ENCODE measurements at places on chromosomes 5 and 9.

DNA sequence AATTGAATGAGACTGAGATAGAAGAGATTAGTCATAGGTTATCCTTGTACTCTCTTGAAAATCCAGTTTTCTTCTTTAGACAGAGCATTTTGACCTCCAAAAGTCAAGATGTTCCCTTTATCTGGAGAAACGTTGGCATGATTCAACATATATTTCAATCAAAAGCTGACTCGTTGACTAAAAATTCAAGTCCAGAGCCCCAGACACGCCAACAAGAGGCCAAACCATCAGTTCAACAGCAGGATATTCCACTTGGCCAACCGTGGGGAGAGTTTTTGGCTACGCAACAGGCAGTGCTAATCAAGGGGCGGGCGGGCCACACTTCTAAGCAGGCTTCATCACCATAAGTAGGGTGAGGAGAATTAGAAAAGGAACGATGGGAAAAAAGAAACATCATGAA lies 119.1 kb downstream of the SLIT3 start:
- no peak for DNase-seq

- no peak for DNase-seq
Measured at GRCh38 chr5:88322785-88323184, 54.1 kb upstream of the TMEM161B start.

GRCh38 chr5:131081913-131082488 lies 83.1 kb downstream of the HINT1 start:
- no peak for DNase-seq

GRCh38 chr9:137446851-137447471 lies 5.8 kb upstream of the ENTPD8 start:
- no peak for DNase-seq

DNA sequence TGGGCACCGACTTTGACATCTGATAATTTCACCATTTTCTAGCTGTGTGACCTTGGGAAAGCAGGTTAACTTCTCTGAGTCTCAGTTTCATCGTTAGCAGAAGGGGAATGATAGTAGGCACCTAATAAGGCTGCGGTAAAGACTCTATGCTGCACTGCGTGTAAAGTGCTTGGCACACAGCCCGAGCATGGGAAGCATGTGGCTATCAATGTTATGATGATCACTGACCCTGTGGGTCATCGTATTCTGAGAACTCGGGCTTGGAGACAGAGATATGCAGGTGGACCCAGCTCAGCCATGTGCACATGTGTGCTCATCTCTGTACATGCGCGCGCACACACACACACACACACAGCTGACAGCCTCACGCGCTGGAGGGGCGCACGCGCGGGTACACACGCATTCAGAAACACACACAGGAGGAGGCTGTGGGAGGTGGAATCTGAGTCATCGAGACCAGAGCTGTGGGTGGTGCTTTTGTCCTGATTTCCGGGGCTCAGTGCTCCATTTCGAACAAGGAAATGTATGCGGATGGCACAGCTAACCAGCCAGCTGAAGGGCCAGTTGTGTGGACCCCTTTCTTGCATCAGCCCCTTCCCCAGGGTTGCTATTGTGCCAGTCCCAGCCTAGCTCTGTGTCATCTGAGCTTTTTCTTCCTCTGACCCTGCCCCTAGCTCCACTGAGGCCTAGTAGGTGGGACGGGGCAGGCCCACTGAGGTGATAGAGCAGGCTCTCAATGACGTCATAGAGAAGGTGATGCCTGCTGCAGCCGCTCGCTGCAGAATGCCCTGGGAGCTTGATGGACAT lies 11.1 kb upstream of the ARAP3 start:
- DNase-seq: peak; percentile 85

DNA sequence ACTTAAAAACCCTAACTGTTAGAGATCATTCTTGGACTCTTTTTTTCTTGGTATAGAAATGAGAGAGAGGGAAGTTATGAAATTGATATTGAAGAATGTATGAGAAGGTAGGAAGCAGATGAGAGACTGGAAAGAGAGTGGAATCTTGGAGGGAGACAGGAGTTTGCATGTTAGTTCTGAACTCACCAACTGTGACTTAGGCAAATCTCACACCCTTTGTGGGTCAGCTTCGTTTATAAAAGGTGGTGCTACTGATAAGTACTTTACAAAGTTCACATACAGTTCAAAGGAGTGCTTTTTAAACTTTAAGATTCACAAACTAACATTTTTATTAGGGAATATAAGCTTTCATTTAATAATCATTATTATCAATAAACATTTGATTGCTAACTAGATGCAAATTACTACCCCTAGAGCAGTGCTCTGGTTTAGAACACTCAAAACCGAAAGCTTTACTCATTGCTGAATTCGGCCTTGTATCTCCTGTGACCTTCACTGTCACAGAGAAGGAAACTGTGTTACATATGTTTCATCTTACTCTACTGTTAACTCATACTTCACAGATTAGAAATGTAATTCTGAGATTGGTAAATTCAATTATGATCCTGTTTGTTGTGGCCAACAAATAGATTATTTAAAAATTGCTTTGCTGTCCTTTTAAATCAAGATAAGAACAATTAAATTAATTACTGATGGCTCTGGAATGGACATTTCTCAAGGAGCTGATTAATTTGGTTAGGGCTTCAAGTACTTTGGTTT lies 143.2 kb downstream of the RMI1 start:
- DNase-seq: no peak

GRCh38 chr9:107707428-107707837 lies 217.9 kb upstream of the KLF4 start:
- DNase-seq: no peak

DNA sequence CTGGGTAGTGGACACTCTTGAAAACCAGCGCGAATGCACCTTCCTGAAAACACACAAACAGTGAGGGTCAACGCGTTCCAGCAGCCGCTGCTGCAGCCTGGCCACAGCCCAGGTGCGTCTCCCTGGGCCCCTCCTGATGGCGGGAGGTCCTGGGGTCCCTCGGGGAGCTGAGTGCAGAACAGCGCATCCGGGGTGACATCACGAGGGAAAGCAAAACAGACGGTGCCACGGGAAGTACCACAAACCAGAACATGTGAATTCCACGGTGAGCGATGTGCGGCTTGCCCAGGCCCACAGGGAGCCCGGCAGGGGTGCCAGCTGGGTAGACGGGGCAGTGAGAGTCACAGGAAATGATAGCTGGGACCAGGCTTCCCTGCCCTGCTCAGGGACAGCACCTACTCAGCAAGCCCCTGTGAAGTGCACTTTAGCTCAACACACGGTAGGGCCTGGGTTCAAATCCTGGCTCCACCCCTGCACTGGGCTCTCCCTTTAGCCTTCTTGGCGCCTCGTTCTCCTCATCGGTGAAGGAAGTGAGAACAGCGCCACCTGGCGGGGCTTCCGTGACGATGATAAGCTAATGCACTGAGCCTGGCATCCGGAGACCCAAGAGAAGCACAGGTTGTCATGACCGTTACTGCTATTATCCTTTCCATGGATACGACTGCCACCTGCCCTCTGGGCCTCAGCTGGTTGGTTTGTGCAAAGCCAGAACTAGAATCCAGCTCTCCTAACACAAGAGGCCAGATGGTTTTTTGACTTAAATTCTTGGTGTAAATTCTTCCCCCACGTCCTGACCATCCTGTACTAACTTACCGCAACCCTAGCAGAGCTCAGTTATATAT lies 24.6 kb downstream of the GFPT2 start:
- DNase-seq: peak; percentile 90

DNA sequence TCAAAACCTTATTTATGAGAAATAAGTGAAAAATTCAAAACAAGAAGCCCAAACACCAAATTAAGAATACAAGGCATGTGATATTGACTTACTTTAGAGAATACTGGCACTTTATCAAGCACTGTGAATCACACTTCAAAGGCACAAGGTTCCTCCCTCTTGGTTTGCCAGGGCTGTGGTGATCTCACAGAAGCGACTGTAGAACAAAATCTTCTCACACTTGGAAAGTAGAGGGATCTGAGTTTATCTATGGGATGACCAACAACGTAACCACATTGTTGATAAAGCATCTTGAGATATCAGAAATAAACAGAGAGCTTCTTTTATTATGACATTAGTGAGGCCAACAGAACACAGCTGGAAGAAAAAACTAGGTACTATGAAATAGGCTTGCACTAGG lies 295.9 kb downstream of the NFIB start:
- DNase-seq: no peak

DNA sequence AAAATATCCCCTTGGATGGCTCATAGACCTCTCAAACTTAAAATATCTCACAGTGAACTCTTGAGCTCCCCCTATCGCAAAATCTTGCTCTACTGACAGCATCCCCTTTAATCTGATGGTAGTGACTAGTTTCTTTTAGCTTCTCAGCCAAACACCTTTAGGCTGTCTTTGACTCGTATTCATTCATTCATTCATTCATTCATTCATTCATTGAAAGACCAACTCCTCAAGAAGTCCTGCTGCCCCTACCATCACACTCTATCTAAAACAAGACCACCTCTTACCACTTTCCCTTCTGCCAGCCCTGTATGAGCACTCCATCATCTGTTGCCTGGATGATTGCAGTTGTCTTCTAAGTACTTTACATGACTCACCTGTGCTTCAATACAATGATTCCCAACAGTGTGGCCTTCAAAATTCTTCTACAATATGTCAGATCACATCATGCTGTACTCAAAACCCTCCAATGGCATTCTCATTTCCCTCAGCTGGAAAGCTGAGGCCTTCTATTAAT lies 46.8 kb downstream of the ITGA2 start:
- DNase-seq: no peak

DNA sequence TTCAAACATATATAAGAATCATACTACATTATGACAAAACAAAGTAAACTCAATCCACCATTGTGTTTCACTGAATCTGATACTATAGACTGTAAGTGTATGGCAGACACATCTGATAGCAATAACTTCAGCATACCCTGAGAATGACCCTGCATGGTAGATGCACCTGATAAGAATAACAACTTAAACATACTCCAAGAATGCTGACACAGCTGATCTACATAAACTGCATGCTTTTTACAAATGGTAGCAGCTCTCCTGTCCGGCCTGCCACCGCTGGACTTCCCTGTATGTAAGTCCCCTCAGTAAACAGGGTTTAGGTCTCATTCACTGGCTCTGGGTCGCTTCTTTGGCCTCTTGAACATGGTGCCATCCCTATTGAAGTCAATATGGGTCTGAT lies 100.4 kb downstream of the ANKH start:
- DNase-seq: no peak

- no peak for DNase-seq
Measured at GRCh38 chr5:158718738-158719505, 380.8 kb downstream of the EBF1 start.

DNA sequence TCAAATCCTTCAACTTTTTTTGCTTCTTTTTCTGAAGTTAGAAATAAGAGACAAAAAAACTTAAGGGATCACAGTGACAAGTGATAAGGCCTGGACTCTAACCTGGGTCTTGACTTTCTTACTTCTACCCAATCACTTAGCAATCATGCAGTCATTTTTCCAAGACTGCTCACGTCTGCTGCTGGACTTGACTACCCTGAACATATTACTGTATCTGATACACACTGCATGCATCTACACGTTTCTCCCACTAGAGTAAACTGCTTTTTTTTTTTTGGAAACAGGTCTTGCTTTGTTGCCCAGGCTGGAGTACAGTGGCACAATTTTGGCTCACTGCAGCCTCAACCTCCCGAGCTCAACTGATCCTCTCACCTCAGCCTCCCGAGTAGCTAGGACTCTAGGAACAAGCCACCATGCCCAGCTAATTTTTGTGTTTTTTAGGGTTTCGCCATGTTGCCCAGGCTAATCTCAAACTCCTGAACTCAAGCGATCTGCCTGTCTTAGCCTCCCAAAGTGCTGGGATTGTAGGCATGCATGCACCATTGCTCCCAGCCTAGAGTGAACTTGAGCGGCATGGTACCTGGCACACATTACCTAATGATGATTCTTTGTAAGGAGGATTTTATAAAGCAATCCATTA lies 7.4 kb downstream of the PLIN2 start:
- DNase-seq: no peak

DNA sequence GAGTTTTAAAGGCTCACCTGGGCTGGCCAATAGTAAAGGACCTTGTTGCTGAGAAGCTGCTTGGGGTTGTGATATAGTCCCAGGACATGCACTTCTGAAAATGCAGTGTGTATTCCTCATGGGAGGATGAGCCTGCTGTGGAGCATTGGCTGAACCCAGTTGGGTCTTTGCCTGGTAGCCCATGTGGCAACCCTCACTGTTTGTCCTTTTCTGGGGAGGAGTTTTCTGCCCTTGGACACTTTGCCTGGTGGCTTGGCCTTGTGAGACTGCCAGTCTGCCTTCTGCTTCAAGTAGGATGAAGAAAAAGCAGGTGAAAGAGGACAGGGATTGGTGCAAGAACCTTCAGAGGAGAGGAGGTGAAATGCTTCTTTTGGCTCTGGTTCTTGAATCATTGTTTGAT lies 4.0 kb downstream of the TENT4A start:
- no peak for DNase-seq

- no peak for DNase-seq
Measured at GRCh38 chr5:143161885-143162540, 241.5 kb downstream of the NR3C1 start.

- DNase-seq: no peak
Measured at GRCh38 chr5:55151923-55152842, 7.8 kb upstream of the GPX8 start.
